ENCODE measurements at places on chromosomes 5 and 9.

- DNase-seq, result no peak
These were observed 38.6 kb downstream of the AMBP start for GRCh38 chr9:114039484-114039883.

DNA sequence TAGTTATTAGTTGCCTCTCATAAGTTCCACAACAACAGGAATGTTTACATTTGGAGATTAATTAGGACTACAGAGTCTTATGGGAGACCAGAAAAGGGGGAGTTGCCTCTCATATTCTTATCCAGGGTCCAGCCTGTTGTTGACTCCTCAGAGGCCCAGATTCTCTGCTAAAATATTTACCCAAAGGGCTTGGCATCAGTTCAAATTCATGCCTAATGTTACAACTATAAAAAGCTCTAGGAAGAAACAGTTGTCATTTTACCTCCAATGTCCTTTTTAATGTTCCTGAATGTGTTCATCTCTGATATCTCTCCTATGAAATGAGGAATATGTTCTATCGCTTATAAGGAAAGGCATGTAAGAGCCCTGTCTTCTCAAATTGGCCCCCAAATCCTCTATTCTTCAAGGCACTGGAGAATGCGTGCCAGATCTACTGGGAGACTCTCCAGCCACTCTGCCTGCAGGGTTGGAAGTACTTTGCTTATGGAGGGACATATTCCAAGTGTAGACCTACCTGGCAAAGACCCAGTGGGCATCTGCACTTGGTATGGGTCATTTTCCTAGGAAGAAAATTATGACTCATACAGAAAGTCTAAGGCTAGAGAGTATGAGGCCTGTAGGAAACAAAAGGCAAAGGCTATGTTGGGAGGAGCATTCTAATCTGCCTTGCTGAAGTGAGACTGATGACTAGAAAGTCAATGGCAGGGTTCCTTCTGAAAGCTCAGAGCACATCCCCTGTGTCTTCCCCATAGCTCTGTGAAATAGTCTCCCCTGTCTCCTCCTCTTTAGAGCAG is 192.6 kb downstream of the ESM1 start:
- no peak for DNase-seq

- DNase-seq, result no peak
These were observed 2168.1 kb downstream of the MAT2B start for GRCh38 chr5:165673499-165673898.

DNA sequence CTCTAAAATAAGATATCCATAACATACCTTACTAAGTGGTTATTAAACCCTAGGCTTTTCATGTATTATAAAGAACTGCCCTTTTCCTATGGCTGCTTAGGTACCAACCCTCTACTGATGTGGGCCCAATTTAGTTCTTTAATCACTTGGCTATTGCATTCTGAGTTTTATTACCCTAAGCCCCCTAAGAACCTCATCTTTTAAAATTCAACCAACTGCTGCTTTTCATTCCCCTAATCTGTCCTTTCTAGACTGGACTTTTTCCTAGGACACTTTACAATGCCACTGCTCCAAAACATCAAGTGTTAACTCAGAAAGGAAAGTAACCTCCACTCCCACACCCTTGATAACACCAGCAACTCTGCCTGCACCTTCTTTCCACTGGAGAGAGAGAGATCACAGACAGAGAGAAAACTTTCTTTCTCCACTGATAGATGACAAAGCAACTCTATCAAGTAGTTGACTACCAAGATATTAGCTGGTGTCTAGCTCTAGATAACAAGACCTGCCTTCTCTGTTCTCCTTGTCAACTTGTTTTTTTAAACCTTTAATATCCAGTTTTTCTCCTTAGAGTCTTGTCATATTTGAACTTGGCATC is 27.3 kb downstream of the ELL2 start:
- DNase-seq, result no peak

DNA sequence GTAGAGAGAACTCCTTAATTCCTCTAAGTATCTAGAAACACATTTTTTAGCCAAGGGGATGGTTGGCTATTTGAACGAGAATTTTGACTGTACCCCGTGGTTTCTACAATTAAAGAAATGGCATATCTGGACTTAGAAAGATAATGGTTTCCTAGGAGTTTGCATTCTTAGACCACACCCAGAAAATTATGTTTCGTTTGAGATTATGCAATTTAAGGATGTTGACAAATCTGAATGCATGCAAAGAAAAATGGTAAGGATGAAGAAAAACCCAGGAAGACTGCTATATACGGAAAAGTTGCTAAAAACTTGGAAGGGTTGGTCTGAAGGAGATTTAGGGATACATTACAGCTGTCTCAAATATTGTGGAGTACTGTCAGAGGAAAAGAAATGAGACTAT is 538.5 kb upstream of the WWC1 start:
- DNase-seq, result no peak

All from LoVo (cell line).